Mesenteric fat pad (tissue), 1 donor: ENCODE measurements at places on chromosomes 11 and 22. TPM values are rescaled to one million over a fixed set of nuclear protein-coding genes. Genes with fewer than 3 reads are reported as not detected.

DNA sequence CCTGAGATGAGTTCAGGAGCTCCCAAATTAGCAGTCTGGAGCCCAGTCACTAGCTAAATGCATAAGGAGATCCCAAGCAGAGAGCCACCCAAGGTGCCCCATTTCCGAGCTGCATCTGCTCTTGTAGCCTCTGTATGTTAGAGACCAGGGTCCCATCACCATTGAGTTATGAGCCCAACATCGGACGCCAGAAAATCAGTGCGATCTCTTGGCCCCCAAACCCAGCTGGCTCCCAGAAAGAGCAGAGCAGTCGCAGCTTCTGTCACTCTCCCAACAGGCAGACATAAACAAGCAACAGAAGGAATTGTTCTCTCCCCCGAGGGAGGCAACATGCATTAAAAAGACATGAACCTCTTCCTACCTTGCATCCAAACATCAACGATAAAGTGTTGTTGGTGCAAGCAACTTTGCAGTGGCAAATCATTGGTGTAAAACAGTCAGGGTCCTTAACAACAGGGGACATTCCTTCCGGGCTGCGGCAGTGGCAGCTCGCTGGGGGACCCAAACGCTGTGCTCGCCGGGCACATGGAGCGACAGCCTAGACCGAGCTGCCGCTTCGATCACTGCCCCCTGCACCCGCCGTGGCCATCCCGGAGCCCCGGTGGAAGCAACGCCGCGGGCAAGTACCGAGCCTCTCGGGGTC is 907.1 kb downstream of the DLG2 start:
- DNase-seq, result no peak

DNA sequence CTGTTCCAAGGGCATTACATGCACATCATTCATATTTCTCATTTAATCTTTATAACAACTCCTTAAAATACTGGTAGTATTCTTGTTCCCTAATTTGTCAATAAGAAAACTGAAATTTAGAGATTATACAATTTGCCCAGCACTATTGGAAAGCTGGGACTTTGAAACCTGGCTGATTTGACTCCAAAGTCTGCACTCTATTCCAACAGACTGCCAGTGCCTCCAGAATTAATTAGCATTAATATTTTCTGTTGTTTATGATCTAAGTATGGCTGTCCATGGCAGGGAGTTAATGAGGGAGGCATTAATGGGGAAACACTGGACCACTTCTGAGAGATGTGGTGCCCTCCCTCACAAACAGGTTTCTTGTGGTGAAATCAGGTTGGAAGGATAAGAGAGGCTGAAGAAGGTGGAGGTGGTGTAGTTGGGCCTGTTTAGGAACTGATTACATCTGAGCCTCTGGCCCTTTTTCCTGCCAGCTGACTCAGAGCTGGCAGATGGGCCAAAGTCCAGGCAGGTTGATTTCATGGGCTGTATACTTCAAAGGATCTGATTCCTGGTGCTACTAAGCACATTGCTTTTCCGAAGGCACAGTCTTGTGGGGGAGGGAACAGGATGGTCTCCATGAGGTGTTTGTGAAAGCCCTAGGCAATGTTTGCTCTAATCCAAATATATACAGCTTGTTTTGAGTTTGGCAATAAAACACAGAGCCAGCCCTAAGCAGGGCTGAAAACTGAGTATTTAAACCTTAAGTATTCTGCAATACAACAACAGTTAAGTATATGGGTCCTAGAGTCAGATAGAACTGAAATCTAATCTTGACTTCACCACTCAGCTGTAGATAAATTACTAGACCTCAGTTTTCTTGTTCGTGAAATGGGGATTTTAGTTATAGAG is 21.0 kb upstream of the RAB30 start:
- no peak for DNase-seq

GRCh38 chr11:111367411-111368284 is 11.4 kb downstream of the POU2AF1 start:
- DNase-seq, result no peak

- DNase-seq, result peak; percentile 75
Observed at GRCh38 chr11:126507646-126508045, 152.2 kb downstream of the ST3GAL4 start.

GRCh38 chr11:65127473-65128181 is 5.5 kb downstream of the MRPL49 start:
- no peak for DNase-seq

- no peak for DNase-seq
Observed at GRCh38 chr11:35815556-35816315, 128.1 kb upstream of the LDLRAD3 start.

- peak; percentile 72 for DNase-seq
Observed at GRCh38 chr22:49391436-49391835, 436.2 kb downstream of the BRD1 start.

The FAT3 gene
- total RNA-seq, result 0.45 TPM

- DNase-seq, result no peak
Observed at GRCh38 chr11:106271686-106272085, 194.2 kb downstream of the AASDHPPT start.

GRCh38 chr11:130624971-130625544 is 176.6 kb downstream of the ADAMTS15 start:
- no peak for DNase-seq

DNA sequence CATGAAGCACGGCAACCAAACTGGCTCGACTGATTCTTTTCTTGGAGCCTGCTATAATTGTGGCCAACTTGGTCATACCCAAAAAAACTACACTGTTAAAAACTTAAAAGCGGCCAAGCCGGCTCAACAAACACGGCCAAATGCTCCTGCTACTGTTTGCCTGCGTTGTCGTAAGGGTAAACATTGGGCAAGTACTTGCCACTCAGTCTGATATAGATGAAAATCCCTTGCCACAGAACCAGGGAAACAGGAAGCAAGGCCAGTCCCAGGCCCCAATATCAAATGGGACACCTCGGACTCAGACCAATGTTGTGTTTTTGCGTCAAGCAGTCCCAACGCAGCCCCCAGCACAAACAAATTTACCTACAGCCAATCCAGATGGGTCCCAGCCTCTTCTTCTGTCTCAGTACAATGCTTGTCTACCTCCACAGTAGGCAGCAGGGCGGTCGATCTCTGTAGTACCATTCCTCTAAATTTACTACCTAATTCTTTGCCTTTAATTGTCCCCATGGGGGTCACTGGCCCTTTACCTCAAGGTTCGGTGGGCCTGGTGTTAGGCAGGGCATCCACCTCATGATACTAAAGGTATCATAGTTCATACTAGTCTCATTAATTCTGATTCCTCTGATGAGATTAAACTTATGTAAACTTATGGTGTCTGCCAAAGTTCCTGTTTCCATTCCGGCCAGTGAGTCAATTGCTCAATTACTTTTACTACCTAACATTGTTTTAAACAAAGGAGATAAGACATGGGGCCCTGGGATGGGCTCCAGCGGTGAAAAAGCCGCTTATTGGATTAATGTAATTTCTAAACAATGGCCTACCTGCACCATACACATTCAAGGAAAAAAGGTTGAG is 3.7 kb upstream of the COMT start:
- DNase-seq, result no peak

DNA sequence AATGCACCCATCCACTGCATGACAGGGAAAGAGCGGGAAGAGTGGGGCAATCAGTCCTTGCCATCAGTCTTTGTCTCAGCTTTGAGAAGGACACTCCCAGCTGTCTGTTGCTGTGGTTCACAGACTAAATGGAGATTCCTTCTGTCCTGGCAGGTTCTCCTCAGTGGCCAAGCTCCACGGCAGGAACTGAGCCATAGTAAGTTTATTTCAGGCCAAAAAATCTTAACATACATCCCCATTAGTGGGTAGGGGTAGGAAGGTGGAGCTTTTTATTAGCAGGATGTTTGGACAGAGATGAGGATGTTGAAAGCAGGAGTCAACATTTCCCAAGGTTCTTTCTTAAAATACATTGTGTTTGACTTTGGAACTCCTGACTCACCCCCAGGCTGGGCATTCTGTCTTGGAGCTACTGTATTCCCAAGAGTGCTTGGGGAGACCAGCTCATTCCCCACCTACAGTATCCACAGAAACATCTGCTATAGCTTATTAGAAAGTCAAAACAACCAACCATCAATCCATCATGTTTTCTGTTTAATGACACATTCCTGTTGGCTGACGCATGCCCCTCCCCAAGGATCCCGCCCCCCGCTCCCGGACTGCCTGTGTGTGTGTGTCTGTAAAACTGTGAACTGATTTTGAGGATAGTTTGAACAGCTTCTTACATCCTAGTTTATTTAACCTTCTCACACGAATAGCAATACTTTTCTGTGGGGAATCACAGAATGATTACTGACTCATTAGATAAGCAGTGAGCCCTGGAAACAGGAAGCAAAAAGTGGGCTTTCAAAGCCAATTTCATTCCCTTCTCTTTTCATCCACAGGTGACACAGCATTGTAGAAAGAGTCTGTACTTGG is 109.5 kb downstream of the CCDC81 start:
- no peak for DNase-seq

The MMP10 gene
- not detected for total RNA-seq

The OR5D14 gene
- total RNA-seq, result not detected

DNA sequence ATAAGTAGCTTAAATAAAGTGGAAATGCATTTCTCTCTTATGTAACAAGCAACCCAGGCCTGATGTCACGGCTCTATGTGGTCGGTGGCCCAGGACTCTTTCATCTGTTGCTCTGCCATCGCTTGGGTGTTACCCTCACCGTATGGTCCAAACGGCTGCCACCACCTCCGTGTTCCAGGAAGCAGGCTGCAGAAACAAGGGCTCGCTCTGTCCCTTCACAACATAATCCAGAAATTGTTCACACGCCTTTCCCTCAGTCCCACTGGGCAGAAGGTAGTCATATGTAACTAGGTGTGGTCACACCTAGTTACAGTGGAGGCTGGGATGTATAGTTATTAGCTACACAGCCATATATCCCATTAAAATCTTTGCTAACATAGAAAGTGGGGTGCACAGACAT is 421.0 kb downstream of the SOX6 start:
- no peak for DNase-seq

DNA sequence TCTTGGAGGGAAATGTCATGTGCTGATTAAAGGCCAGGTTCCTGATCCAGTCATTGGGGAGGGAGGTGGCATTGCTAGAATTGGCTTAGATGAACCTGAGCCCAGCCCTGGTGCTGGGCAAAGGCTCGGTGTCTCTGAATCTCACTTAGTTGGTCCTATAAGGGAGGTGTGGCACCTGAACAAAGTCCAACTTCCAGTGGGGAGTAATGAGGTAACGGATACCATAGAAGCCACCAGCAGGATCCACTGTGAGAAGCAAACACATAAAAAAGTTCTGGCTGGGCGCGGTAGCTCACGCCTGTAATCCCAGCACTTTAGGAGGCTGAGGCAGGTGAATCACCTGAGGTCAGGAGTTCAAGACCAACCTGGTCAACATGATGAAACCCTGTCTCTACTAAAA is 26.6 kb downstream of the PRDM11 start:
- no peak for DNase-seq

- no peak for DNase-seq
Observed at GRCh38 chr22:23113847-23114720, 27.7 kb downstream of the RSPH14 start.

The IGLL1 gene
- total RNA-seq, result not detected

The FZD4 gene
- total RNA-seq, result 295 TPM

The METTL15 gene
- total RNA-seq, result 7.7 TPM
